ENCODE measurements at places on chromosomes 3 and 15.

- no peak for DNase-seq
These were observed 37.7 kb downstream of the ZIC4 start for GRCh38 chr3:147368561-147369221.

- DNase-seq: no peak
These were observed 1.6 kb downstream of the DNAJC13 start for GRCh38 chr3:132418916-132419315.

DNA sequence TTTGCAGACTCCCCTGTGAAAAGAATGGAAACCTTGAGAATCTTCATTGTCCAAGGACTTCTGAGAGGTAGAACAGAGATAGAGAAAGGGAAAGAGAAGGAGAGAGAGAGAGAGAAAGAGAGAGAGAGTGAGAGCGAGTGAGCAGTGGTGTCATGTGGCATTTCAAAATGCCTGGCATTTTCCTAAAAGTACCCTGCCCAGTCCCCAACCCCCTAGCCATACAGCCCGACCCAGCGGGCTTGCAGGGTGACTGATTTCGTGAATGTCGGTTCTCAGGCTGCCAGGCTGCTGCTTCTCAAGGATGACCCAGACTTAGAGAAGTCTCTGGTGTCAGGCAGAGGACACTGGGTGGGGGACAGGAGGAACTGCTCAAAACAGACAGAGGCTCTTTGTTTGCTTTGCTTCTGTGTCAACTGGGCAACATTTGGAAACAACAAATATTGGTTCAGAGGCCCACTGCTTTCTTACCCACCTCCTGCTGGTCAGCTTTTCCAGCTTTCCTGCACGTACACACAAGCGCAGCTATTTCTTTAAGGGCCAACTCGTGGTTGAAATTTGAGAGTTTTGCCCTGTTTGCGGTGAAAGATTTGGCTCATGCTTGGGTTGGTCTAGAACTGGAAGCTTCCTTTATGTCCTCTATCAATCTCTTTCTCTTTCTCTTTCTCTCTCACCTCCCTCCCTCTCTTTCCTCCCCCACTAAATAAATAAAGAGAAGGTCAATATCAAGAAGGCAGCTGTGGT is 3.7 kb upstream of the TF start:
- DNase-seq: no peak

- DNase-seq: peak; percentile 16
These were observed 731 bp downstream of the FYTTD1 start for GRCh38 chr3:197750396-197750831.

- DNase-seq: no peak
These were observed 148.5 kb upstream of the CTDSPL start for GRCh38 chr3:37712918-37713817.

- no peak for DNase-seq
These were observed 173.7 kb downstream of the B3GALNT1 start for GRCh38 chr3:160931474-160931873.

DNA sequence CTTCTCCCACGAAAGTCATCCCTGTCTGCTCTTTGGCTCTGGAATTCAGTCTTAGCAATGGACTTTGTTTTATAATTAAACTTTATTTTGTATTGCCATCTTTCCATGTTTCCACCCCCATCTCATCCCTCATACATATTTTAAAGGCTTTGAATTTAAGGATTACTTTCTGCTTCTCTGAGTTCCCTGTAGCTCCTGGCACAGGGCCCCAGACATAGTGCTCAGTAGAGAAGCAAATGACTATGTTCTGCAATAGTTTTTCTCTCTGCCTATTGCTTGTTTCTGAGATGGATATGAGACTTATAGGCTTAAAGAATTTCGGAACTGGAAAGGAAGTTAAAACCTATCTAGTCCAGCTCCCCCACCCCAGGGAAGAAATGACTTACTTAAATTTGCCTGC is 197.0 kb downstream of the LPP start:
- no peak for DNase-seq

DNA sequence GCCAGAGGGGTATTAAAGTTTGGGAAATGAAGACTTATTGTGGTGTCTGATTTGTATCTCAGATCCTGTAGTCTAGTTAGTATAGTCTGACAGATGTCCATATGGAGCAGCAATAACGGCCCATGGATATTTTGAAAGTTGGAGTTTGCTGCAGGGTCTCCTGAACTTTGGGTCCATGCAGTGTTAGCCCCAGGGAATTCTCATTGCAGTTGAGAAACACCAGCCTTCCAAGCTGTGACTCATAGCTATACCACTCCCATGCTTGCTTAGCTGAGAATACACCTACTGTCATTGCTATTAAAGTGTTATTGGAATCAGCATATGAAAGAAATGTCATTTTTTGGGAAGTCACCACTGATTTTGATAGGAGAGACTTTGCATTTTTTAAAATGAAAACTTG is 29.2 kb downstream of the TMOD2 start:
- no peak for DNase-seq

- DNase-seq: no peak
These were observed 63.9 kb upstream of the TSC22D2 start for GRCh38 chr3:150344079-150344759.

DNA sequence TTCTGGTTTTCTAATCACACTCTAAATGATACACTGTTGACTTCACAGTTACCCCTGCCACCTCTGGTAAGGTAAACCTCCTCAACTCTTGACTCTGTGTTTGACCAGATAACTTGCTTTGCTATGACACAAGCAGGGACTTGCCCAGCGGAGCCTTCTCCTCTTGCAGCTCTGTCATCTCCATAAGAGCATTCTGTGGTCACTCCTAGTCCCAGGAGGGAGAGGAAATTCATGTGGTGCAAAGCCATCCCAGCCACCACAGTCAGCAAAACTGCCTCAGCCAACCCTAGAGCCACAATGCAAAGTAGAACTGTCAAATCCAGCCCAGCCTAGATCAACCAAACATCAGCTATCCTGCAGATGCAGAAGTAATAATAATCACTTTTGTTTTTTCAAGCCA is 144.7 kb upstream of the GADL1 start:
- DNase-seq: no peak

- no peak for DNase-seq
These were observed 38.2 kb upstream of the ACP3 start for GRCh38 chr3:132279030-132279429.

- no peak for DNase-seq
These were observed 2.9 kb downstream of the NR2F2 start for GRCh38 chr15:96333131-96334016.

- DNase-seq: no peak
These were observed 3.5 kb downstream of the ITGA11 start for GRCh38 chr15:68428431-68428940.

DNA sequence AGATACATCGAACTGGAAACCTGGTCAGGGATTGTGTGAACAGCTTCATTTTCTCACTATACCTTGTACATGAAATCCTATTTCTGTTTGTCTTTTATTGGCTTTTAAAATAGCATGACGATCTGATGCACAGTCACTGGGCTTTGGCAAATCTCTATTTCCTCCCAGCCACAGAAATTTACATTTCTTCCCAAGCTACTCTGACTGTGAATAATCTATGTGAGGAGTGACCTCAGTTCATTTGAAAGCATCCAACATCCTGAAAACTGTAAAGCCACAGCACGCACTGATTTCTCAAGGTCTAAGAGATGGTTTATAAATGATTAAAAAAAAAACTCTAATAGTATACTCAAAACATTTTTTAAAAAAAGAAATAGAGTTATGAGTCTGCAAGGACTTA is 450.3 kb downstream of the IL5RA start:
- DNase-seq: no peak

DNA sequence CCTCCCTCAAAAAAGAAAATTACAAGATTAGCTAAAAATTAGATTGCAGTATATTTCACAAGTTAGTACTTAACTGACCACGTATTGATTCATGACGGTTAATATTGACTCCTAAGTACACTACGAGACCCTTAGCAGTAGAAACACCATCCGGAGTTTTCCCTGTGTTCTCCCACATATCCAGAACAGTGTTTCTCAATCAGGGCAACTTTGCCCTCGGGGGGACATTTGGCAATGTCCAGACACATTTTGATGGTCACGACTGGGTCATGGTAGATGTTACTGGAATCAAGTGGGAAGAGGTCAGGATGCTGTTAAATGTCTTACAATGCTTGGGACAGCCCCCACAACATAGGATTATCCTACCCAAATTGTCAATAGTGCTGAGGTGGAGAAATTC is 40.7 kb upstream of the LIPC start:
- DNase-seq: no peak

GRCh38 chr15:71780115-71780976 is 30.0 kb upstream of the NR2E3 start:
- peak; percentile 21 for DNase-seq

GRCh38 chr3:141083836-141084649 is 32.9 kb downstream of the SPSB4 start:
- no peak for DNase-seq

DNA sequence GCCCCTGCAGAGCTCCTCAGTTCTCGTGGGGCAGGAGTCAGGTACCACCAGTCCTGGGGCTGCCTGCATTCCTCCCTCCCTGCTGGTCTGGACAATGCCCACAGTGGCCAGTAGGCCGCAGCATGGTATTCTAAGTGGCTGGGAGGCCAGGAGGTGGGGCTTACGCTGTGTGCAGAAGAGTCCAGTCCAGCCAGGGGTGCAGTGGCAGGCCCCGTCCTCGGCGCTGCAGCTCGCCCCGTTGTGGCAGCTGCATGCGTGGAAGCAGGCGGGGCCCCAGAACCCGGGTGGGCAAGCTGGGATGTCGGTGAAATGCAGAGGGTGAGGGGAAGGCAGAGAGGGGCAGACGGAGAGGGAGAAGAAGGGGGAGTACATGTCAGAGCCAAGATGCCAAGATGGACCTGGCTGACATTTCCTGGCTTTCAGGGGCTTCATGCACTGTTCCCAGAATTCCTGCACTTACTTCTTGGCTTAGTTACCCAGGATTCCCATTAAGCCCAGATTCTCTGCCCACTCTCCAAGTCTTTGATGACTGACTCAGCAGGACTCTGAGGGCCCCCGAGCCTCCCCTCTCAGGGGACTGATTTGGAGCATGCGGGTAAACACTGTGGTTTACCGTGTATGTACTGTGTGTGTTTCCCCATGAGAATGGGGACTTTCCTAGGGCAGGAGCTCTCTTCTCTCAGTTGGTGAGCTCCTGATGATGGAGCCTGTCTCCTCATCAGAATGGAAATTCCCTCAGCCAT is 47.5 kb downstream of the RAB11A start:
- no peak for DNase-seq

DNA sequence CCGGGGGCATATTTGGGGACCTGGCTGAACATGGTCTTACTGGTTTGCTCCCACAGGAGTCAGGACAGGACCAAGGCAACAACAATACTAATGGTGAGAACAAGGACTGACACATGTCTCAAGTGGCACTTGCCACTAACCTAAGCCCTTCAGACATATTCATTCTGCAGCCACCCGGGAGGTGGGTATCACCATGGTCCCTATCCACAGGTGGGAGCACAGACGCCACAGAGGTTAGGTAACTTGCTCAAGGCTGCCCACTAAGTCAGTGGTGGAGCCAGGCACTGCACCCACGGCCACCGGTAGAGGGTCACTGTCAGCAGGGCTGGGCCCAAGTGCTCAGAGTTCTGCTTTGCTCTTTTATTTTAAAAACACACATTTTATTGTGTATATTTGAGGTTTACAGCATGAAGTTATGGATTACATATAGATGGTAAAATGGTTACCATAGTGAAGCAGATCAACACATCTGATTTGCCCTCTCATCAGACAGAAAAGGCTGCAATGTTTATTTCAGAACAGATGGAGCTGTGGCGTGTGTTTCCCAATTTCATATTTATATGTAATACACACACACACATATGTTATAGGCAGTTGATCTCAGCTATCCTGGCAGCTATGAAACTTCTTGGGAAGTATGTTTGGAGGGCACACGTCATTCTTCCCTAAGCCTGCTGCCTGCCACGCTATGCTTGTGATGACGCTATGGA is 30.0 kb upstream of the SLC41A3 start:
- DNase-seq: no peak

GRCh38 chr3:48187579-48188265 is 495 bp downstream of the CDC25A start:
- peak; percentile 36 for DNase-seq

DNA sequence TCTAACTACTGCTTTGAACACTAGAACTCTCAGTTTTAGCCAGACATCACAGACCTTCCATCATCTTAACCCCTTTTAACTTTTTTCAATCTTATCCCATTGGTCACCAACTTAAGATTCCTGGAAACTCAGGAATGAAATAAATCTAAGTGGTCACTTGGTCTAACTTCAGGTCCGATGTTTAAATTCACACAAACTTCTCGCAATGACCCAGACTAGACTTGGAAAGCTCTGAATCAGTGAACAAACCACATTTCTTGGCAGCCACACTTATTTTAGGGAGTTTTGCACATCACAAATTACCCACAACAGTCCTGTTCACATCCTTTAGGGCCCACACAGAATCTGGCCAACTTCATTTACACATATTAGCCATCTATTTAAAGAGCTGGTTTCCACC is 118.9 kb downstream of the MAGI1 start:
- DNase-seq: no peak

DNA sequence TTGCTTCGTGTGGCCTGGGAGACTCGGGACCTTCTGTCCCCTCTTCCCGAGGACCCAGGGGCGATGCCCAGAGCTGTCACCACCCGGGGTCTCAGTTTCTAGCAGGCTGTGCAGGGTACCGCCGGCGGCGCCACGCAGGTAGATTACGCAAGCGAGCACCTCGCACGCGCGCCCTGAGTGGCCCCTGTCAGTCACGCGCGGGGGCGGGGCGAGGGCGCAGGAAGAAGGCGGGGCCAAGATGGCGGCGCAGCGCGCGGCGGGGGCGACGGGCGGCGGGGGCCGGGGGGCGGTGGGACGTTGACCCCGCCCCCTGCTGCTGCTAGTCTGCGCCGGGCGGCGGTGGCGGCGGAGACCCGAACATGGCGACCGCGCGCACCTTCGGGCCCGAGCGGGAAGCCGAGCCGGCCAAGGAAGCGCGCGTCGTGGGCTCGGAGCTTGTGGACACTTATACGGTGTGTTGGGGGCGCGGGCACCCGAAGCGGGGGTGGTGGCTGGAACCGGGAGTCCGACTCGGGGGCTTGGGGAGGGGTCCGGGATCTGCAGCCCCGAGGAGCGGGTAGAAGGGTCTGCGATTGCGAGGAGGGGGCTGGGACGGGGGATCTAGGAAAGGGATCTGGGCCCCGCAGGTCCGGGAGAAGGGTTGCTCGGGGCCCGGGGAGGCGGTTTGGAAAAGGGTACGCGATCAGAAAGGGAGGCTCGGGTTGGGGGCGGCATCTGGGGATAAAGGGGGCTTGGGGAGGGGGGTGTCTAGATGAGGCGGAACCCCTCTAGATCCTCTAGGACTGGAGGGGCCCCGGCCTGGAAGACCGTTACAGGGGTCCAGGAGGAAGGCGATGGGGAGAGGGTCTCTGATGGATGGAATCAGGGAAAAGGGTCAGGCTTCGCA is at the start of gene NISCH:
Gene NISCH, plus strand, starts transcription at position 322 of the 886 bp plus-strand sequence. Its CDS starts 38 bp downstream, at position 360.
- peak; percentile 85 for DNase-seq

DNA sequence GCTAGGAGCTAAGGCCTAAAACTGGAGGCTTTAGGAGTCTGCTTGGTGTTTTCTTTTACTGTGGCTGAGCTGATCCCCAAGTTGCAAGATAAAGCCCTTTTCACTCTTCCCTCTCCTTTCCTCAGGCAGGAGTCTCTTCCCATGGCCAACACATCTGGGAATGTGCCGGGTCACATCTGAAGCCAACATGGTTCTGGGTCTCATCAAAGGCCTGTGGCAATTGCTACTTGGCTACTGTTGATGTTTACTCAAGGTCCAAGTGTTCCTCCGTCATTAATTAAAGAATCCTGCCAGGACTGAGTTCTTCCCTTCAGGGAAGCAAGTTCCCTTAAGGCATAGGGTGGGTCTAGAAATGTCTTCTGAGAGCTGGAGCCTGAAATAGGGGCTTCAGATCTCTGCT is 230.2 kb downstream of the GBE1 start:
- no peak for DNase-seq

Measured in hematopoietic multipotent progenitor cell treated with erythropoietin and hydrocortisone succinate and interleukin-3 and kit ligand, for 15 days (in vitro differentiated cells).